ENCODE measurements at places on chromosomes 7 and 10. TPM values are rescaled to one million over a fixed set of nuclear protein-coding genes. Genes with fewer than 3 reads are reported as not detected.

Gene BBIP1
- total RNA-seq, result 21.7 TPM

Gene IFIT2
- total RNA-seq, result 2.2 TPM

Gene MET
- 68.0 TPM for total RNA-seq

Gene URGCP
- 25.5 TPM for total RNA-seq

Gene PLCE1
- total RNA-seq, result 4.5 TPM

Gene GARIN1A
- 0.18 TPM for total RNA-seq

Gene SAP25
- total RNA-seq, result not detected

Gene APBB1IP
- total RNA-seq, result not detected

Gene LOXL4
- total RNA-seq, result 20.8 TPM

Gene ABCC2
- total RNA-seq, result 0.36 TPM

Gene TMEM213
- total RNA-seq, result not detected

Gene MPP7
- 1.4 TPM for total RNA-seq

Gene VAX1
- not detected for total RNA-seq

Gene OPN4
- not detected for total RNA-seq

Gene HOXA7
- total RNA-seq, result 0.18 TPM

Gene FAM25A
- not detected for total RNA-seq

Gene CYP17A1
- not detected for total RNA-seq

Gene C10orf90
- not detected for total RNA-seq

Gene SPOCK2
- total RNA-seq, result not detected

Gene SLC29A4
- total RNA-seq, result 2.5 TPM

Gene CUBN
- total RNA-seq, result 0.83 TPM

Gene PSTK
- 4.1 TPM for total RNA-seq

Gene CUZD1
- total RNA-seq, result 0.56 TPM

Gene SMNDC1
- total RNA-seq, result 3.9 TPM

Gene SLC18A3
- total RNA-seq, result not detected

Gene FEZF1
- not detected for total RNA-seq

Gene EPO
- not detected for total RNA-seq

Gene BCL7B
- total RNA-seq, result 7.2 TPM

Gene DPP6
- total RNA-seq, result not detected

Gene LEP
- total RNA-seq, result not detected

Gene CAMK2B
- 0.18 TPM for total RNA-seq

Gene ZNF800
- 13.1 TPM for total RNA-seq

Gene PWWP2B
- 1.9 TPM for total RNA-seq

Gene NAT16
- not detected for total RNA-seq

Gene CALHM3
- total RNA-seq, result not detected

Gene CHCHD2
- 532 TPM for total RNA-seq

Gene CADPS2
- 0.54 TPM for total RNA-seq

Gene NEUROD6
- total RNA-seq, result not detected

Gene JCAD
- total RNA-seq, result 18.9 TPM

Gene CTNNA3
- 0.83 TPM for total RNA-seq

Gene AFAP1L2
- under 0.01 TPM for total RNA-seq

Gene AEBP1
- total RNA-seq, result 1.1 TPM

Gene SUPV3L1
- 24.4 TPM for total RNA-seq

Gene TEX36
- not detected for total RNA-seq

Gene PDGFA
- total RNA-seq, result 4.7 TPM

Gene OIT3
- not detected for total RNA-seq

Gene PDZD8
- 22.5 TPM for total RNA-seq

Gene PTPN20
- total RNA-seq, result not detected

Gene RAMP3
- total RNA-seq, result not detected

Gene C10orf62
- not detected for total RNA-seq

Gene PRSS2
- total RNA-seq, result not detected

Gene MEPCE
- total RNA-seq, result 20.3 TPM

Gene NXPH1
- total RNA-seq, result not detected

Gene CRYGN
- not detected for total RNA-seq

Gene SFRP5
- total RNA-seq, result not detected

Gene ITGB8
- total RNA-seq, result 10.8 TPM

Data from IMR-90 (cell line).